ENCODE measurements at places on chromosomes 11 and 22. TPM values are rescaled to one million over a fixed set of nuclear protein-coding genes. Genes with fewer than 3 reads are reported as not detected.

GRCh38 chr22:48948575-48949170, 879.0 kb downstream of the BRD1 start:
- no peak for DNase-seq

DNA sequence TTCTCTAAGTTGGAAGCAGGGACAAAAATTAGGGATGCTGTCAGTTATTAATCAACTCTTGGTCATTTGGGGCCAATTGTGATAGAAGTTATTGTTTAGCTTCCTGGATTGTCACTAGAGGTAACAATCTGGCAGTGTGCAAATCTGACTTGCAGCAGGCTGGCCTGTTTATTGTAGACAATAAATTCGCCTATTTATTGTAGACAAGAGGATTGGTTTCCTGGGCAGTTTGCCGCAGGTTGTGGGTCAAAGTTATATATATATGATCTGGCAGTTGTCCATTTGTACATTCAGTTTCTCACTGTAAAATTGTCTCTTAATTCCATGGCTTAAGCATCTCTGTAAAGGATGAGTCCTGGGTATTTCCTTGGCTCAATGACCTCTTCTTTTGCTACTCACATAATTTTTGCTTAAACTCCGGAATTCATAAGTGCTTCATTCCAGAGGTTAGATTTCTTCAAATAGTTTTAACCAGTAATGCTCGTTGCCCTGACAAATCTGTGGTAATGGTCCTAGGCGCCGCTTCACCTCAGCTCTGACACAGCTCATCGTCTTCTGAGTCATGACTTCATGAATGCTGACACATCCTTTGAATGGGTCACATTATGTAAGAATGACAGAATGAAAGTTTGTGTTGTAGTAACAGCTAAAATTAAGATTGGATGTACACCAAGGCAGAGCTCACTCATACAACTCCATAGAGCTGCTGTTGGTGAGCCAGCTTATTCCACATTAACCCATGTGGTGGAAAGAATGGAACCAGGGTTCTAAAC, 7.8 kb upstream of the MMP3 start:
- DNase-seq, result no peak

- peak; percentile 23 for DNase-seq
Measured at GRCh38 chr11:121035780-121036179, 11.9 kb downstream of the TBCEL start.

DNA sequence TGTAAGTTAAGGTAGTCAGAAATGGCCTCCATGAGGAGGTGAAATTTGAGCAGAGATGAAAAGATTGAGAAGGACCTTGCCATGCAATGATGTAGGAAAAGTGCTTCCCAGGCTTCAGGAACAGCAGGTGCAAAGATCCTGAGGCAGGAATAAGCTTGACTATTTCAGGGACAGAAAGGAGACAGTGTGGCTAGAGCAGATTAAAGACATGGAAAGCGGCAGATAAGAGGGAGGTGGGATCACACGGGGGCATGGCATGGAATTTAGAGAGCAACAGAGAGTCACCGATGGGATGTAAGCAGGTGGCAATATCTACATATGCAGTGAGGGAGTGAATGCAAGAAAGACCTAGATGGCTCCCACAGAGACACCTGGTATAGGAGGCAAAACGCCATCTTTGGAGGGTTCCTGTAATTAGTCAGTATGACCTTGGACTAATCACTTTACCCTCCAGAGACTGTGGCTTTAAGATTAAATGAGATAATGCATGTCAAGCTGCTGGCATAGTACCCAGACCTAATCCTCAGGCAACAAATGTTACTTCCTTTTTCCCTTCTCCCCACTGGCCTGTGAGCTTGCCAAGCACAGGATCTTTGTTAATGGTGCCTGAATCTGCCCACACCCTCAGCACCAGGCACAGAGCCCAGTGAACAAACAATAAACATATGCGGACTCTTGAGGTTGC, 24.6 kb upstream of the ACER3 start:
- DNase-seq, result no peak

GRCh38 chr11:64173616-64174355, 7.9 kb upstream of the MACROD1 start:
- no peak for DNase-seq

GRCh38 chr11:14058061-14058460, 95.5 kb downstream of the SPON1 start:
- no peak for DNase-seq

- DNase-seq, result no peak
Measured at GRCh38 chr11:23976426-23976825, 520.4 kb upstream of the LUZP2 start.

DNA sequence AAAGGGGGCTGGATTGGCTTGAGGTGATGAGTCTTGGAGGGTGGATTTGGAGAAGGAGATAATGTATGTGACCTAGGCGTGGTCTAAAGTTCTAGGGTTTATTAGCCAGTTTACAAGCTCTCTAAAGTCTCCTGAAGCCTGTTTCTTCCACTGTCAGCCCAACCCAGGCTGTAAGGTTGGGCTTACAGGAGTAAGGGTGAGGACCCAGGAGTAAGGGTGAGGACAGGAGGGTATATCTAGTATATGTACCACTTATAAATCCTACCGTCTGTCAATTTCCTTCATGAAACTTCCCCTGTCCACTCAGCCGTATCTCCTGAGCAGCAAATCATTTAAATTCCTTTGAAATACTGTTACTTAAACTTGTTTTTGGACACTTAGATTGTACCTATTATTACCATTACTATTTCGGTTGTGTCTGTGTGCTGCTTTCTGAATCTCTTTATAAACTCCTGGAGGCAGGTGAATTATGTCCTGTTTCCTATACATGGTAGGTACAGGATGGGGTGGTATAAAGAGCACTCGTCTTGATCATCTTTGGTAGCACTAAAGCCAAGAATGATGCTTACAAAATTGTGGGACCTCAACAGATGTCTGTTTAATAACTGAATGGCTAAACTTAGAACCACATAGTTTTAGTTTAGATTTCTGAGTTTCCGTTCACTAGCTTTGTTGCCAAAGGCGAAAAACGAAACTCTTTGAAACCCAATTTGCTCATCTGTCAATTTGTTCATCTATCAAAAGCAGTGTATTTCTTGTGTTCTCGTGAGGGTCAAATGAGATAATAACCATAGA, 192.0 kb downstream of the GRIK4 start:
- no peak for DNase-seq

GRCh38 chr11:126090452-126090851, 27.8 kb upstream of the CDON start:
- DNase-seq, result no peak

- no peak for DNase-seq
Measured at GRCh38 chr11:28231475-28231874, 123.3 kb downstream of the METTL15 start.

GRCh38 chr22:33921525-33922348, 1.5 kb upstream of the LARGE1 start:
- DNase-seq, result peak; percentile 22

- DNase-seq, result no peak
Measured at GRCh38 chr11:121892863-121893262, 223.2 kb downstream of the BLID start.

- no peak for DNase-seq
Measured at GRCh38 chr22:43534916-43535315, 123.1 kb downstream of the MPPED1 start.

DNA sequence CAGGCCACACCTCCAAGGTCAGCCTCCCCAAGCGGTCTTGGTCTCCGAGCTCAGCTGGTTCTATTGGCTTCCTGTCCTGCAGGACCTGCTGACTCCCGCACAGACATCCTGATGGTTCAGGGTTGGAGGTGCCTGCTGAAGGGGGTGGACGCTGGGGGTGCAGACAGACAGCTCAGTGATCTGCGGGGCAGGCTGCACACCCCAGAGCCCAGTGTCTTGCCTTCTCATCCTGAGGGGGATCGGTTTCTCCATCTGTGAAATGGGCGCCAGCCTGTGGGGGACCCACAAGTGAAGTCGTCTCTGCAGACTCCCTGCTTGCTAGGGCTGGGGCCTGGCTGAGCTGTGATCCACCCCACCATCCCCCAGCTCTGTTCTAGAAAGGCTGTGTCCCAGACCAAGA, 13.8 kb downstream of the FLRT1 start:
- no peak for DNase-seq

DNA sequence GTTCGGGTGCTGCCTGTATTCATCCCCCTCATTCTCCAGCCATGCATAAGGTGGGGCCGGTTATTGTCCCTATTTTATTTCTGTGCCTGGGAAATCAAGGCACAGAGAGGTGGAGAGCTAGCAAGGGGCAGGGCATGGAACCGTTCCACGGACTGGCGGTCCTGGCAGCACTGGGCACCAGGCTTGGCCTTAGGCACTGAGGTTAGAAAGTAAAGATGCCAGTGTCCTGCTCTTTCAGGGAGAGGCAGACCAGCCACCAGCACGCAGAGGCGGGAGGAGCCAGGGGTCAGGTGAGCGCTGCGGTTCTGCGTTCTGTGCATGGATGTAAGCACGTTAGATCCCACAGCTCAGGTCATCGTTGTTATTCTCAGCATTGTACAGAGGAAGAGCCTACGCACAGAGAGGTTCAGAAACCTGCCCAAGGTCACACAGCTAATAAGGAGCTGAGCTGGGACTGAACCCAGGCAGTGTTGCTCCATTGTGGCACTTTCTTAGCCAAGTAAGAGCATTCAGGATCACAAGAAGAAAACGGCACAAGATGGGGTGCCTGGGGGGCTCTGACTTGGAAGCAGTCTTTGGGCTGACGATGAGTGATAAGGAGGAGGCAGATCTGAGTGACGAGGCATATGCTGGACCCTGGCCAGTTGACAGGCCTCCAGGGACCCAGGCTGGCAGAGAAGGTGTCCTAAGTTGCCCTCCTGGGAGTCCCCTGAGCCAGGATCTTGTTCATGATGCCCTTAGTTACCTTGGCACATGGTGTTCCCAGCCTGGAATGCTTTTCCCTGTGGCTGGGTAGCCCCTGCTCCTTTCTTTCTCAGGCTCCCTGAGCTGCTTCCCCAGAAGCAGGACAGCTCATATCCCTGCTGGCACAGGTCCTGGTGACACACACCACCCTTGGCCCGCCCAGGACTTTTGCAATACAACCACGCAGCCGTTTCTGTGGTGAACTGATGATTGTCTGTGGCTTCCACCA, 41.1 kb downstream of the OSBPL5 start:
- no peak for DNase-seq

GRCh38 chr11:44304091-44305025, 5.6 kb downstream of the ALX4 start:
- peak; percentile 18 for DNase-seq

DNA sequence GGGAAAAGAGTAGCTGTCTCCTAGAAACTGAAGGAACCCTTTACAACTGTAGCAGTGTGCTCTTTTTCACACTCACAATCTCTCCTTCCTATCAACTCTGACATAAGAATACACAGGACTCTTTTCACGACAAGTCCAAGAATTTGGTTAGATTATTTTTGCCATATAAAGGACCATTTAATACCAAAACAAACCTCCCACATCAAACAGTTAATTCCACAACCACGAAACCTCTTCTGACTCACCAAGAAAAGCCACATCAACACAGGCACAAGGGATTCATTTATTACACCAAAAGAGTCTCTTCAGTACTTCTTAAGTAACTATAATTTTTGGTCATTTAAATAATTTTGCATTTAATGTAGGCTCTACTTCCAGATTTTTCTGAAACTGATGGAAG, 222.6 kb upstream of the PITPNB start:
- DNase-seq, result no peak

GRCh38 chr11:34588023-34588422, 32.9 kb upstream of the EHF start:
- DNase-seq, result no peak

- no peak for DNase-seq
Measured at GRCh38 chr11:103546236-103546635, 437.0 kb downstream of the DYNC2H1 start.

GRCh38 chr11:122823564-122823963, 14.7 kb upstream of the CRTAM start:
- DNase-seq, result no peak

DNA sequence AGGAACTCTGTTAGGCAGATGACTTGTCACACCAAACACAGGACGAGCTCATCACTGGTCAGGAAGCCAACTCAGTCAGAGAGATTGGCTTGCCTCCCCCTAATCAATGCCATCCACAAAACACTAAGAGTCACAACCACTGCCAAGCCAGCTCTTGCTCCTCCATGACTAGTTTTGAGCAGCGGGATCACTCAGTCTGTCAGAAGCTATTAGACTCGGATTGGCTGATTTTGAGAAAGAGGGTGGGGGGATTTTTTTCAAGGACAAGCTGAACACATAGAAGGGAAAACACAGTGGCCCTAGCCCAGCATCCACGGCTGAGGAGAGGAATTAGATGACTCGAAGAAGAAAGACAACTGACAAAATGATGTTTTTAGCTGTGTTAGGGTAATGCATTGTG, 55.9 kb downstream of the SEZ6L start:
- no peak for DNase-seq

GRCh38 chr11:126115816-126116331, 53.2 kb upstream of the CDON start:
- no peak for DNase-seq

- no peak for DNase-seq
Measured at GRCh38 chr11:117551761-117552343, 224.2 kb downstream of the CEP164 start.

DNA sequence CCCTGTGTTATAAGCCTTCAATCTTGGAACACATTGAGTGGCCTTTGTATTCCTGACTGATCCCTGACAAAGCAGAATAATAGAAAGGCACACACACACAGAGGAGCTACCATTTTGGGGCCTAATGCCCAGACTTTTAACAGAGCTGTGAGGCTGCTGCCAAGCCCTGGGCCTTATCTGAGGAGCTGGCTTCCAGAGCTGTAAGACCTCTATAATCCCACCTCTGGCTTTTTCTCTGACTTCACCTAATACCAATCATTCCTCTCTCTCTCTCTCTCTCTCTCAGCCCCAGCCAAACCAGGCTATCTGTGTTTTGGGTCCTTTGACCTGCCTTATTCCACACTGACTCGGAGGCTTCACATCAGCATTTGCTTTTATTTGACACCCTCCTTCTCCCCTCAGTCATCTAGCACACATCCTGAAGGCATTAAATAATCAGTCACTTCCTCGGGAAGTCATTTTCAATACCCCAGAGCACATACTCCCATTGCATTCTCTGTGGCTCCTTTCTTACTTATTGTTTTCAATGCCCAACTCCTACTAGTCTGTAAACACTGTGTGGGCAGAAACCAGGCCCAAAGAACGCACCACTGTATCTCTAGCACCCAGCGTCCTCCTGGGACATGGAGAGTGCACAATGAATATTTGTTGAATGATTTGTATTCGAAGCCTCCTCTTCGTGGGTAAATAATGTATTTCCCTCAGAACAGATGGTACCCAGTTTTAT, 21.2 kb upstream of the TRIM44 start:
- DNase-seq, result no peak

Gene CLCF1
- 0.81 TPM for total RNA-seq

Gene WT1
- not detected for total RNA-seq

Gene ACRV1
- total RNA-seq, result not detected

Gene DAGLA
- 0.05 TPM for total RNA-seq

Gene TRPM5
- total RNA-seq, result not detected

Gene CNGA4
- 0.18 TPM for total RNA-seq

Gene EFCAB6
- total RNA-seq, result 0.16 TPM

Gene ADM
- 43.1 TPM for total RNA-seq

Gene POLD3
- total RNA-seq, result 56.0 TPM

Gene AMBRA1
- 24.0 TPM for total RNA-seq

Gene HTR3B
- total RNA-seq, result not detected

Gene TRMT2A
- 105 TPM for total RNA-seq

Gene RASGRP2
- total RNA-seq, result 7.8 TPM

Gene CASP12
- not detected for total RNA-seq

Gene FOLR3
- not detected for total RNA-seq

Gene C11orf16
- not detected for total RNA-seq

Gene TIMM10
- total RNA-seq, result 84.2 TPM
